ENCODE measurements at places on chromosomes 7 and 10.
A peak's percentile ranks its signal among the peaks of the same experiment; 100 is the strongest.

GRCh38 chr10:97520978-97521761, 22.4 kb downstream of the UBTD1 start:
- H3K27me3 ChIP-seq, result peaks cover 16% of the 10 kb centered on the region

DNA sequence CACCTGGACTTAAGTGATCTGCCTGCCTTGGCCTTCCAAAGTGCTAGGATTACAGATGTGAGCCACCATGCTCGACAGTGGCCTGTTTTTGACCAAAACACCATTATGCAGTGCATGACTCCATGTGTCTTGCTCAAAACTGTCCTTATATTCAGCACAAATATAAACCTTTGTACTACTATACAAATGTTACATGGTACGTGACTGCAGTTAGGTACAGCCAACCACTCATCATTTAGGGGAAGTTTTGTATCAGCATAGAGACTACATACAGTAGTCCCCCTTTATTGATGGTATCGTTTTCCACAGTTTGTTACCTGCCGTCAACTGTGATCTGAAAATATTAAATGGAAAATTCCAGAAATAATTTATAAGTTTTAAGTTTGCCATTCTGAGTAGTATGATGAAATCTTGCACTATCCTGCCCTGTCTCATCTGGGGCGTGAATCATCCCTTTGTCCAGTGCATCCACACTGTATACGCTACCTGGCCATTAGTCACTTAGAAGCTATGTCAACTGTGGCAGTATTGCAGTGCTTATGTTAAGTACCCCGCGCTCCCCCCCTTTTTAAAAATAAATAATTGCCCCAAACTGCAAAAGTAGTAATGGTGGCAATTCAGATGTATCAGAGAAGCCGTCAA, 23.3 kb upstream of the ZNF282 start:
- no peak for DNase-seq
- no peak overlapping the region for H3K4me3 ChIP-seq
- H3K27ac ChIP-seq, result no peak overlapping the region
- peaks cover 39% of the 10 kb centered on the region for H3K36me3 ChIP-seq
- H3K4me1 ChIP-seq, result peaks cover 2% of the 10 kb centered on the region
- H3K27me3 ChIP-seq, result no peaks in the 10 kb centered on the region

DNA sequence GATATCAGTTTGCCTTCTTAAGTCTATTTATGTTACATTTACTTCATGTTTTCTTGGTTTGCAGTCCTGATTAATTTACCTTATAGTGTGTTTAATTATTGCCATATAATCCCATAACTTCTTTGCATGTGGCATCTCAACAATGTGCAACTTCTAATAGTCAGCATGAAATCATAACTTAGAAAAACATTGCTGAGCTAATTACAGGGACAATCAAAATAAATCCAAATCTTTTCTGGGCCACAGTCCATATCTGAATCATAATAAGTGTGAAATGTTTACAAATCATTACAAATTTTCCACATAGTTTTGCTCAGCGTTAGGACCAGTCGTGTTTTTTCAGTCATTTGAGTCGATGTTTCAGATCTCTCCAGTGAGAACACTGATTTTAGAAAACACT, 29.1 kb upstream of the CABCOCO1 start:
- no peak for DNase-seq
- no peak overlapping the region for H3K4me3 ChIP-seq
- H3K4me1 ChIP-seq, result no peaks in the 10 kb centered on the region
- H3K27me3 ChIP-seq, result no peaks in the 10 kb centered on the region

DNA sequence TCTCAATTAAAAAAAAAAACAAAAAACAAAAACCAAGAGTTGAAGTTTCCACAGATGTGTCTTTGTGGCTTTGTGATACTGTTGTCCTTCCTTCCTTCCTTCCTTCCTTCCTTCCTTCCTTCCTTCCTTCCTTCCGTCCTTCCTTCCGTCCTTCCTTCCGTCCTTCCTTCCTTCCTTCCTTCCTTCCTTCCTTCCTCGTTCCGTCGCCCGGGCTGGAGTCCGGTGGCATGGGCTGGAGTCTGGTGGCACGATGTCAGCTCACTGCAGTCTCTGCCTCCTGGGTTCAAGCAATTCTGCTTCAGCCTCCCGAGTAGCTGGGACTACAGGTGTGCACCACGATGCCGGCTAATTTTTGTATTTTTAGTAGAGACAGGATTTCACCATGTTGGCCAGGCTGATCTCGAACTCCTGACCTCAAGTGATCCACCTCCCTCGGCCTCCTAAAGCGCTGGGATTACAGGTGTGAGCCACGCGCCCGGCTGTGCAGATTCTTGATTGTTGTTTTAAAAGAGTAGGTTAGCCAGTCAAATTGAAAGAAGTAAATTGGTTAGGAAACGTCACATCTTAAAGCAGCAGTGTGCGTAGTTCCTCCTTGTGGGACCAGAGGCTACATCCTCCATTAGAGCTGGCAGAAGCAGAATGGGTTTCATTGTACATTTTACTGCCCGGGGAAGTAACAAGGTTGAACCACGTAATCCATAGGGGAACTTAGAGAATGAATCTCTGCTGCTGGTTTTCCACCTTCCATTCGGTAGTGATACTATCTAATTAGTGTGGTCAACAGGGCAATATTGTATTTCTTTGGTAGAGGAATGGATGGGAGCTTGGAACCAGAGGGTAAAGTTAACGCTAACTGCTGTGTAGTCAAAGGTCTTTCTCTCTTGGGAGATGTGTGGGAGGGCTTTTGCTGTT, 20.6 kb downstream of the DNAJB6 start:
- H3K4me3 ChIP-seq, result no peak overlapping the region
- H3K36me3 ChIP-seq, result peaks cover 63% of the 10 kb centered on the region
- no peaks in the 10 kb centered on the region for H3K27me3 ChIP-seq
- peak overlapping the region; percentile 65 for H3K27ac ChIP-seq
- peaks cover 46% of the 10 kb centered on the region for H3K4me1 ChIP-seq

GRCh38 chr7:7223250-7223649, 40.9 kb downstream of the C1GALT1 start:
- H3K27ac ChIP-seq, result no peak overlapping the region
- H3K4me1 ChIP-seq, result peaks cover 19% of the 10 kb centered on the region
- H3K36me3 ChIP-seq, result peaks cover 52% of the 10 kb centered on the region
- DNase-seq, result no peak
- H3K27me3 ChIP-seq, result no peaks in the 10 kb centered on the region

DNA sequence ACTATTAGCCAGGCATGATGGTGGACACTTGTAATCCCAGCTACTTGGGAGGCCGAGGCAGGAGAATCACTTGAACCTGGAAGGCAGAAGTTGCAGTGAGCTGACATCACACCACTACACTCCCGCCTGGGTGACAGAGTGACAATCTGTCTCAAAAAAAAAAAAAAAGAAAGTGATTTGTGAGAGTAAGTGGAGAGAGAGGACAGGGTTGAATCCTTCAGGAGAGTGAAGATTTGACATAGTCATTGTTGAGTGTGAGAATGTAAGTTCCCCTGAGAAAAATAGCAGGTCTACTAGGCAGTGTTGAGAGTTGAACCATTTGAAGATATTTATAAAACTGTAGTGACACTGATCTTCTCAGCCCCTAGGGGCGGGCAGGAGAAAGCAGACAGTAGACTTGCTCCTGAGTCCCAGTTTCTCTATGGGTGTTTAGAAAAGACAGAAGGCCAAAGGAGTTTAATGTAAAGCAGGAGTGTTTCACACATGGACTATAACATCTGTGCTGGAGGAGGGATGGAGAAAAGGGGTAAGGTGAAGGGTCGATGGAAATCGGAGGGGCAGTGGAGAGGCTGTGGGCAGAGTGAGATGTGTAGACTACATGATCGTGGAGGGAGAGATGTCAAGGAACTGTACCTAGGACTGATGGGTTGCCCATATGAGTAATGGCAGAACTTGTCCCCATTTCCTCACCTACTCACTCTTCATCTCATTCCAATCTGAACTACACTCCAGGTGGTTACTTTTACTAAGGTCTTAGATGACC, 13.7 kb upstream of the LAMB4 start:
- H3K4me1 ChIP-seq, result peaks cover 7% of the 10 kb centered on the region
- H3K27ac ChIP-seq, result no peak overlapping the region
- H3K4me3 ChIP-seq, result no peak overlapping the region
- H3K27me3 ChIP-seq, result peaks cover 25% of the 10 kb centered on the region
- no peak for DNase-seq
- no peaks in the 10 kb centered on the region for H3K36me3 ChIP-seq

DNA sequence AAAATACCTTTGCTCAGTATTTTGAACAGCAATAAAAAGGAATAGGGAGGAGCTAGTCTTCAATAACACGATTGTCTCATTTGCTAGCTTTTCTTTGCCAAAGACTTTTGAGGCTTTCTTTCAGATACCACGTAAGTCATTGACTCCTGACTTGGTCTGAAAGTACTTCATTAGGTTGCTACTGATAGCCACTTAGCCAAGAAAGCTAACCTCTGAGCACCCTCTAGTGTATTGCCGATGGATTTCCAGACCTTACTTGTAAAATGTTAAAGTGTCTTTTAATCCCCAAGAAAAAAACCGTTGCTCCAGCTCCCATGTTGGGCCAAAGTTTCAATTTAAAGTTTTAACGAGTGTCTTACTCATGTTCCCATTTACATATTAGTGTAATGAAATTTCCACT, 63.4 kb upstream of the STRIP2 start:
- no peak overlapping the region for H3K27ac ChIP-seq
- DNase-seq, result no peak
- no peaks in the 10 kb centered on the region for H3K36me3 ChIP-seq
- H3K27me3 ChIP-seq, result no peaks in the 10 kb centered on the region
- peaks cover 42% of the 10 kb centered on the region for H3K4me1 ChIP-seq
- no peak overlapping the region for H3K4me3 ChIP-seq

GRCh38 chr10:124576526-124577420, 115.2 kb downstream of the LHPP start:
- H3K4me1 ChIP-seq, result no peaks in the 10 kb centered on the region
- H3K27me3 ChIP-seq, result no peaks in the 10 kb centered on the region
- H3K36me3 ChIP-seq, result no peaks in the 10 kb centered on the region
- H3K4me3 ChIP-seq, result no peak overlapping the region

DNA sequence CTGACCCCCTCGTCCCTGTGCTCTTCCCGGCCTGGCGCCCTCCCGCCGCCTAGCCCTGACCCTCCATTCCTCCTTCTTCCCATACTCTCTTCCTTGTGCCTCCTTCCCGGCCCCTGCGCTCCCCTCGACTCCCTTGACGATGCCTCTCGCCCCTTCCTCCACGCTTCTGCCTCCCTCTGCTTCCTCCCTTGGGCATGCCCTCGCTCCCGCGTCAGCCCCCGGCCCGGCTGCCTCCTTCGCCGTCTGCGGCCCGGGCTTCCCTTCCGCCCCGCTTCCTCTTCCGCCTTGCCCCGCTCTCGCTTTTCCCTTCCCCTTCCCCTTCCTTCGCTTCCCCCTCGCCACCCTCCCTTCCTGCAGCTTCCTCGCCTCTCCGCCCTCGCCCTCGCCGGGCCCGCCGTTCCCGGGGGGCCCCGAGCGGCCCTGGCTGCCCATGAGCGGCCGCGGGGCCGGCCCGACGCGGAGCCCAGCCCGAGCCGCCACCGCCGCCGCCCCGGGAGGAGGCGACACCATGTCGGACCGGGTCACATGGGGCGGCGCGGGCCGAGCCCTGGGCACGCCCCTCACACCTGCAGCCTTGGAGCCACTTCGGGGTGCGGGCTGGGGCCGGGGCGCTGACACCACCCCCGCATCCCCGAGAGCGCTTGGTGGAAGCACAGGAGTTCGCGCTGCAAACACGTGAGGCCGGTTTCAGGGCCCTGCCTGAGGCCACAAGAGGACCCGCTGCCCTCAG, at the start of gene FBXW4:
FBXW4 (minus strand) TSS at position 497 of the 730 bp plus-strand sequence; CDS start at position 432, 65 bp downstream.
- H3K4me3 ChIP-seq, result peak within 1 kb of the TSS; percentile 95
- DNase-seq, result peak; percentile 57
- no peaks in the 10 kb centered on the region for H3K27me3 ChIP-seq
- peaks cover 14% of the 10 kb centered on the region for H3K36me3 ChIP-seq
- H3K27ac ChIP-seq, result peak within 1 kb of the TSS; percentile 96

DNA sequence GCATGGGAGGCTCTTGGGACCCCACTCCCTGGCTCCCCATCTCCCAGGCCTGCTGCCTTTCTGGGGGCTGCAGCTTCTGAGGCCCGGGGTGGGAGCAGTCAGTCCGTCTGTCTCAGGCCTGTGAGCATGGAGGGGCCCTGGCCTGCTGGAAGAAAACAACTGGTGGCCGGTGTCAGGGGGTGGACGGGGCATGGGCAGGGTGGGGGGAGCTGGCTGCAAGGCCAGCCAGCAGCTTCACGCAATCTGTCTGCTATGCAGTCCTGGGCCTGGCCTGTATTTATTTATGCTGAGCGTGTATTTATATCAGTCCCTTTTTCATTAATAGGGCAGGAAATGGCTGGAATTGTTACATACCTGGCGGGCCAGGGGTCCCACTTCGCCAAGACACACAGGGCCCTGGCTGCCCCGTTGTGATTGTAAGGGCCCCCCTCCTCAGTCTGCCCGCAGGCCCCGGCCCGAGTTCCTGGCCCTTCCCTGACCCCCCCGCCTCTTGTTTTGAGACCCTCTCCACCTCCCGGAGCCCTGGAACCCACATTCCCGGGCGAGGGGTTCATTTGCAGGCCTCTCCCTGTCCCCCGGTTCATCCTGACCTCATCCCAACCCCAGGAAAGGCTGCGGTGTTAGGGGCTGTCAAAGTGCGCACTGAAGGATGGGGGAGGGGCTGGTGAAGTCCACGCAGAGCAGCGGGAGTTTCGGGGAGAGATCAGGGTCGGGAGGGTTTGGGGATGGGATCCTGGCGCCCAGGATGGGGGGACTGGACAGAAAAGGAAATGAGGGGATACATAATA, 8.2 kb downstream of the TMEM270 start:
- no peak overlapping the region for H3K27ac ChIP-seq
- no peak overlapping the region for H3K4me3 ChIP-seq
- DNase-seq, result no peak
- H3K27me3 ChIP-seq, result no peaks in the 10 kb centered on the region
- H3K36me3 ChIP-seq, result no peaks in the 10 kb centered on the region

- H3K4me3 ChIP-seq, result peak overlapping the region; percentile 34
- peaks cover 16% of the 10 kb centered on the region for H3K36me3 ChIP-seq
- no peak for DNase-seq
- H3K27me3 ChIP-seq, result no peaks in the 10 kb centered on the region
- peaks cover 28% of the 10 kb centered on the region for H3K4me1 ChIP-seq
These were observed 141.7 kb upstream of the ITGB1 start for GRCh38 chr10:33099748-33100147.

DNA sequence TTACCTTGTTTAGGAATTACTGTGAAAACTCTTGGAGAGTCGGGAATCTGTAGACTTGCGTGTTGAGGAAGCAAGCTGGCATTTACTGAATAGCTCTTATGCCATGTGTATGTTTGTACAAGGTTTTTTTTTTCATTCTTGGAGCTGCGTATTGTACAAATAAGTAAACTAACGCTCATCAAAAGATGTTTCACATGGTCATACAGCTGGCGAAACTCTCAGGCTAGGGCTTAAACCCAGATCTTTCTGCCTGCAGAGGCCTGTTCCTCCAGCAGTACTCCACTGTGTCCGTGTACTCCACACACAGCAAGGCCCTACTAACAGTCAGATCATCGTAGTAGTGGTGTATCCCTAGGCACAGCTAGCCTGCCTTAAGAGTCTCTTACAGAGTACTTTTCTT, 7.4 kb downstream of the EDRF1 start:
- H3K4me3 ChIP-seq, result no peak overlapping the region
- H3K27me3 ChIP-seq, result no peaks in the 10 kb centered on the region
- H3K4me1 ChIP-seq, result peaks cover 9% of the 10 kb centered on the region
- no peak for DNase-seq

- H3K36me3 ChIP-seq, result peaks cover 7% of the 10 kb centered on the region
- H3K4me1 ChIP-seq, result peaks cover 7% of the 10 kb centered on the region
- no peak overlapping the region for H3K4me3 ChIP-seq
- H3K27ac ChIP-seq, result peak overlapping the region; percentile 34
- DNase-seq, result no peak
These were observed 17.5 kb downstream of the NUDT1 start for GRCh38 chr7:2259480-2259879.
